ENCODE measurements at places on chromosomes 1 and 21.

DNA sequence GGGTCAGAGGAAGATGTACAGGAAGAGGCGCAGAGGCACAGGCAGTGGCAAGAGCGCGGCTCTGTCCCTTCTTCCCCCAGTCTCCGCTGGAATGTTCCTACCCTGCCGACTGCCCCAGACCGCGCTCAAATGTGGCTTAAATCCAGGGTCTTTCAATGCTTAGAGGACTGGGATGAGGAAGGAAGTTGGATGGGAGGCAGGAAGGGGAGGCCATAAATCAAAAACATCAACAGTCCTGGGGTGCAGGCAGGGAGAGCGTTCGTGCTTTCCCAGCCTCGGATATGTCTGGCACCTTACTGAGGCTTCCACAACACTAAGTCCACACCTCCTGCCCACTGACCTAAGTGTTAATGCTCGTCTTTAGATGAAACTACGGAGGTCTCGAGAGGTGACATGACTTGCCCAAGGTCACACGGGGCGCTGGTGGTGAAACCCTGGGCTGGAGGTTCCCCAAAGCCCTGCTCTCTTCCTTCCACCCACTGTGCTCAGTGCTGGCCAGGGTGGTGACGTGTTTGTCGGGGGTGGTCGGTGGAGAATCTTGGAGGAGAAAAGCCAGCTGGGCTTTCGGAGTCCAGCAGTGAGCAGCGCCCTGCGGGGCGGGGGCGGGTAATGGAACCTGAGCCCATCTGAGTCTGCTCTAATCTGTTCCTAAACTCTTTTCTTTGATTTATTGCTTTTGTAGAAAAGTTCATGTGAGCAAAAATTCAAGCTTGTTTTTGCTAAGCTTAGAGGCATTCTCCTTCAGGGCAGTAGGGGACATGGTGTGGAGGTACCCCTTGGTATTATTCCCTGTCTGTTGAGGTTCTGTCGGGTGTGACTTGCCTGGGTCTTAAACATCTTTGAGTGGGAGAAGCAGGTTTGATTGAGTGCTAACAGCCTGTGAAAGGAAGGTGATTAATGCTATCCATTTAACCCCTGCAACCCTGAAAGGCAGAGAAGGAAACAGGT, 708 bp downstream of the CDA start:
- DNase-seq, result no peak

DNA sequence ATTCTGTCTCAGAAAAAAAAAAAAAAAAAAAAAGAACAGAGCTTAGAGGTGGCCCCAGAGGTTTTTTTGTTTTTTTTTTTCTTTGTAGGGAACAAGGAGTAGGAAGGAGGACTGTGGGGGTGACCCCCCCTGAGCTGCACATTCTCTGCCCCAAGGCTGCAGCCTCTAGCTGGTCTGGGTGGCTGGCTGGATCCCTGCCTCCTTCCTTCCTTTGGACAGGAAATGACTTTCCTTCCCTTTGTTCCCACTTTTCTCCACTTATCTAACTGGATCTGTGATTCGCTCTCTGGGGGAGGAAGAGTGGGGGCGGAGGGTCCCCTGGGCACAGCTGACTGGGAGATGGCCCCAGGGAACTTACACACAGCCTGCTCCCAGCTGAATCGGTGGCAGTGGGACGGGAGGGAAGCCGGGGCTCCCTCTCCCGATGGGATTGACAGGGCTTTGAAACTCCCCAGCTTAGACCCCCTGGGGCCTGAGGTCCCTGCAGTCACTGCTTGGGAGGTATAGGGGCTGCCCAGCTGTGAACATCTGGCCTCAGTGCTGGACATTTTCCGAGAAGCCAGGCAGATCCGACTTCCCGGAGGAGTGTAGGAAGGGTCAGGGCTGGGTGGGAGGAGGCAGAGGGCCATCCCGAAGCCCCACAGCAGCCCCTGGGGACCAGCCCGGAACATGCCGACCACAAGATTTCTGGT, 2.1 kb downstream of the FBLIM1 start:
- no peak for DNase-seq

DNA sequence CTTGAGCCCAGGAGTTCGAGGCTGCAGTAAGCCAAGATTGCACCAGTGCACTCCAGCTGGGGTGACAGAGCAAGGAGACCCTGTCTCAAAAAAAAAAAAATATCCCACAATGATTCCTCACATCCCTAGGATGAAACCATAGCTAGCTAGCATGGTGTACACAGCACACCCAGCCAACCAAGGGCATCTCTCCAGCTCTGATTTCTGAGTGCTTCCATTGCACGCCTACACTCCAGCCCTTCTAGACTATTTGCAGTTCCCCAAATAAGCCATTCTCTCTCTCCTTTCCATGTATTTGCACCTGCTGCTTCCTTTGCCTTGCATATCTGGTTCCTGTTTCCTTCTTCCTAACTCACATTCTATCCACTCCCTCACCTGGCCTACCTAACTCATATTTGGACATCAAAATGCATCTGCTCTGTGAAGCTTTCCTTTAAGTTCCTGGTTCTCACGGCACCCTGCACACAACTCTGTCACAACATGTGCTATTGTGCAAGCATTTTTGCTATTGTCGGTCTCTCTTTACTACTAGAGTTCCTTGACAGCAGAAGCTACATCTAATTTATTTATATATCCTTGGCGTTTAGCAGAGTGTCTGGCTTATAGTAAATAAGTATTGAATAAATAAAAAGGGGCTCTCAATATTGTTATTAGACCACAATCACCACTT, 2.4 kb upstream of the ELAPOR1 start:
- no peak for DNase-seq

GRCh38 chr1:234520908-234521817, 42.2 kb upstream of the TARBP1 start:
- DNase-seq, result no peak

DNA sequence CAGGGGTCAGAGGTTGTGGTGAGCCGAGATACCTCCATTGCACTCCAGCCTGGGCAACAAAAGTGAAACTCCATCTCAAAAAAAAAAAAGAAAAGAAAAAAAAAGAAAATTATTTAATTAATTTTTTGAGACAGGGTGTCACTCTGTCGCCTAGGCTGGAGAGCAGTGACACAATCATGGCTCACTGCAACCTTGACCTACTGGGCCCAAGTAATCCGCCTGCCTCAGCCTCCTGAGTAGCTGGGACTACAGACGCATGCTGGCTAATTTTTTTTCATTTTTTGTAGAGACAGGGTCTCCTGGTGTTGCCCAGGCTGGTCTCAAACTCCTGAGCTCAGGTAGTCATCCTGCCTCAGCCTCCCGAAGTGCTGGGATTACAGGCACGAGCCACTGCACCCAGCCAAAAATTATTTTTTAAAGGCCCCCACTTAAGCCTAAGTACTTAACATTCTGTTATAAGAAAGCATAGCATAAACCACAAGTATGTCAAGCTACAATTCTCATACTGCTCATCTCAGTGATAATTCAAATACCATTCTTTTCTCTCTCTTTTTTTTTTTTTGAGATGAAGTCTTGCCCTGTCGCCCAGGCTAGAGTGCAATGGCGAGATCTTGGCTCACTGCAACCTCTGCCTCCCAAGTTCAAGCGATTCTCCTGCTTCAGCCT, 19.9 kb downstream of the NUCKS1 start:
- DNase-seq, result no peak

- no peak for DNase-seq
These were observed 1.1 kb downstream of the F5 start for GRCh38 chr1:169585181-169585580.

GRCh38 chr1:183769956-183770815, 34.7 kb upstream of the RGL1 start:
- no peak for DNase-seq

All from stimulated activated CD4-positive, alpha-beta T cell treated with anti-CD3 and anti-CD28 coated beads, Interleukin-1b, Interleukin-23, amount 100 ng/mL, for 1 hour (primary cell).